M059J (cell line): ENCODE measurements at places on chromosomes 11 and 22.

DNA sequence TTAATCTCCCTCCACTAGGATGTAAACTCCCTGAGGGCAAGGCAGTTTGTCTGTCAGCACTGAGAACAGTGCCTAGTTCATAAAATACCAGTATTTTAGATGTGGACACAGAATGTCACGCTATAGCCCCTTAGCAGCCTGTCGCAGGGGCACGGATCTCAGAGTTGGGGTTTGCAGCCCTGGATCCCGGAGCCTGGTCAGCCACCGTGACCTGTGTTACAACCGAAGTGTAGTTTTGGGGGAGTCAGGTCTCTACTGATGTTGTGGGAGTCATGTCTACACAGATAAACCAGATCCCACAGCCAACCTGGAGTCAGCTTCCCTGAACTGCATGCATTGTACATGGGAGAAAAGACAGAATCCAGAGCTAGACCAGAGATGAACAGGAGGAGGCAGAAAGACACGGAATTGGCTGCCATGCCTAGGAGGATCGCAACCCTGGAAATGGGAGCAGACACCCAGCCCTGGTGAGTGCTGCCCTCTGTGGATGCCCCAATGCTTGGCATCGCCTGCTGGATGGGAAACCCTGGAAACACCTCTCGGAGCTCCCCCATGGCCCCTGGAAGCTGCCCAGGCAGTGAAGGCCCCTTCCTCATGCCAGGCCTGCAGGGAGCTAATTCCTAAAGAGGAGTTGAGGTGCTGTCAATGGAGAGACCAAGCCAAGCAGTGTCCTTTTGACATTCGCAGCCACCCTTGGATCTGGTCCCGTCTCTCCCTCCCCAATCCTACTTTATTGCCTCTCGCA is 851.3 kb downstream of the TBC1D22A start:
- DNase-seq: no peak

DNA sequence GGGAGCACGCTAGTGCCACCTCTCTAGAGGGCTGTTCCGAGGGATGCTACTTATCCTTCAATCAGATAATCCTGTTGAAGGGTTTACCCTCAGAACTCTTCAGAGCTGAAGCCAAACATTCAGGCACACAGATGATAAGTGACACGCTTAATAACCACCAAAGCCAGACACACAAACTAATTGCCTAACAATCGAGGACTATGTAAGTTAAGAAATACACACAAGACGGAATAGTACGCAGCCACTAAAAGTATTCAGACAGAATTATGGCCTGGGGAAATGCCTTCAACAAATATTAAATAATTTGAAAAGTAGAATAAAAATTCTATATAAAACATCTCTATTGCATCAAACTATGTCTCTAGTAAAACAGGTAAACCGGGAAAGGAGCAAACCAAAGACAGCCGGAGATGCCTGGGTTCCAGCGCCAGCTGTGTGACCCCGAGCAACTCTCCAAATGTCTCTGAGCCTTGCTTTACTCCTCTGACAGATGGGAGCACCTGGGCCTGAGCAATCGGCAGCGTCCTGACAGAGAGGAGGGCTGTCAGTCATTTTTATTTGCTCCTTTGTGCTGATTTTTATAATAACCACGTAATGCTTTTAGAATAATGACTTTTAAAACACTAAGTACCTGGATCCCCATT is 11.3 kb downstream of the LRFN4 start:
- no peak for DNase-seq

DNA sequence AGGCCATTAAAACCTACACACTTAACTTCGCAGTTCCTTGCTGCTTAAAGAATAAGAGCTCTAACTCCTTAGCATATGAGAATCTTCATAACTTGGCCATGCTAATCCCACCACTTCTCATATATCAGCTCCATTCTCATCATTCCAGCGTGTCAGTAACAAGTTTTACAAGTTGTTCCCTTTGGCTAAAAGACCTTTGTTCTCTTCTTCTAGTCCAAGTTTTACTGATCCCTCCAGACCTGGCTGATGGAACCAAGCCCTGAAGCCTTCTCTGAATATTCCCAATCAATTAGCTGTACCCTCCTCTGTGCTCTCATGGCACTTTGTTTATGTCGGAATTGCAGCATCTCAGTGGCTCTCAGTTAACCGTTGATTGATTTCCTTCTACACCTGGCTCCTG is 35.8 kb downstream of the GAB2 start:
- DNase-seq: no peak

DNA sequence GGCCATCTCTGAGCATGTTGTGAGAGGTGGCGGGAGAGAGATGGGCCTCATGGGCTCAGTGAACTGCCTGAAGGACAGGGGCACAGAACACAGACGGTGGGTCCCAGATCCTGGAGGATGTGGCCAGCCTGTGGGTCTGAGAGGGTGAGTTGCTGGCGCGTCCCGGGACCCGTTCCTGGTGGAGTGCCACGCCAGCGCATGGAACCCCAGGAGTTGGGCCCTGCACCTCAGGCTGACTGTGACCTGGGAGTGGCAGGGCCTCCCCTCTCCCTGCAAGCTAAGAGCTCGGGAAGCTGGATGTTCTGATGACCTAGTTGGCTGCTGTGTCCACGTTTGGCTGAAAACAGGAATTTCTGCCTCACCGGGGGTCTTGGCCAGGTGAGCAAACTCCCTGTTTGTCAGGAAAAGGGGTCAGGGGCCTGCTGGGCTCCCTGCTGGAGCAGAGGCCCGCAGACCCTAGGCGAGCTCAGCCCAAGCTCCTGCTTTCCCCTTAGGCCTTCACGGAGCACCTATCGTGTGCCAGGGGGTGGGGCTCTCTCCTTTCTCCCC is 15.0 kb downstream of the LRRC32 start:
- DNase-seq: no peak
